Activated gamma-delta T cell treated with Interleukin-2 at 50 U/mL for 16 hours (primary cell): ENCODE measurements at places on chromosomes 16 and 17.

DNA sequence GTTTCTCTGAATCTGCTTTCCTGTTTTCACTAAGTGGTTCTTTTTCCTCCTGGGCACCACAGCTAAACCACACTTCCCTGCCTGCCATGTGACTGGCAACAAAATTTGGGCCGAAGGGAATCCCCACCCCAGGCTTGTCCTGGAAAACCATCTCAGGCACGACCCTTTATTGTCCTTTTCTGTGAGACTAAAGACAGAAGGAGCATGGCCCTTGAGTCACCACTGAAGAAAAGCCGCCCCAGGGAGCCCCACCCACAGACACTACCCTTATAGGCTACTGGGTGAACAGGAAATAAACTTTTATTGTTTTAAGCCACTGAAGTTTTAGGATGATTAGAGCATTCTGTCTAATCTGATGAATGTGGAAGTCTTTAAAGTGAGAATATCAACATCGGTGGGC is 88.6 kb upstream of the BRD7 start:
- no peak for DNase-seq

DNA sequence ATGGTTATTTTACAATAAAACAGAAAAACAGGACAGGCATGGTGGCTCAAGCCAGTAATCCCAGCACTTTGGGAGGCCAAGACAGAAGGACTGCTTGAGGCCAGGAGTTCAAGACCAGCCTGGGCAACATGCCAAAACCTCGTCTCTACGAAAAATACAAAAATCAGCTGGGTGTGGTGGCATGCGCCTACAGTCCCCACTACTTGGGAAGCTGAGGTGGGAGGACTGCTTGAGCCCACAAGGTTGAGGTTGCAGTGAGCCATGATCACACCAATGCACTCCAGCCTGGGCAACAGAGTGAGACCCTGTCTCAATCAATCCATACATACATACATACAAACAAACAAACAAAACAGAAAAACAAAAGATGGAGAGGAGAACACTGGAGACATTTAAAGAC is 45.6 kb downstream of the USP31 start:
- no peak for DNase-seq

- DNase-seq = no peak
These were observed 2.4 kb downstream of the GOSR2 start for GRCh38 chr17:46925185-46925868.

DNA sequence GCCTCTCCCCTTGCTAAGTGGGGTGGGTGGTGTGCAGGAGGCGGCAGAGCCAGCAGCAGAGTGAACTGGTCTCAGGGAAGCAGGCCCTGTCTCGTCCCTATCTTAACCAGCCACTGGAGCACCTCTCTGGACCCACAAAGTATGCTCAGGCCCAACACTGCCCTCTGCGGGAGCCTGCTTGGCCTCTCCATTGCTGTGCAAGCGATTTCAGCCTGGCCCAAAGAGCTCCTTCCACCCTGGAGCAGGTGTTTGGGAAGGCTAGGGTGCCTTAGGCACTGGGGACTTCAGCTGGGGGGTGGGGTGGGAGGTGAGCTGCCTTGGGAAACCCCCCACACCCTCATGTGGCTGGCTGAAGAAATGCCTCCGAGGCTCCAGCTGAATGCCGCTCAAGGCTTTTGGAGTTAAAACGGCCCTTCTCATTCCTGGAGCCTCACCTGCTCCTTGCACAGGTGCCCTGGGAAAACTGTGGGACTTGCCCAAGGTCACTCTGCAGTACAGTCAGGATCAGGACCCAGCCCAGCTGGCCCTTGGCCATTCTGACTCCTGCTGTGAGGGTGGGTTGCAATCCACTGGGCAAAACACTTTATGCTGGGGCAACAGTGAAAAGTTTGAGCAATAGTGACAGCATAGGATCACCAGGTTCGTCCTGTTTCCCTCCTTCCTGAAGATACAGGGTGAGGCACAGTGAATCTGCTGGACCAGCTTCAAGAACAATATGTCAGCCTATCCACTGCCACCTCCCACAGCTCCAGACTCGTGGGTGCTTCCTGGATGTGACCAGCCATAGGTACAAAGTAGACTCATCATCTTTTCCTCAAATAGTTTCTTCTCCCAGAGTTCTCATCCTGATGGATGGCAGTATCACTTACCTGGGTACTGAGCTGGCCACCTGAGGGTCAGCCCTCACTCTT is 5.9 kb upstream of the UBE2O start:
- no peak for DNase-seq

- no peak for DNase-seq
These were observed 11.7 kb downstream of the ATPAF2 start for GRCh38 chr17:18027280-18027679.

- DNase-seq = no peak
These were observed 509 bp upstream of the ATAD5 start for GRCh38 chr17:30831257-30831656.

DNA sequence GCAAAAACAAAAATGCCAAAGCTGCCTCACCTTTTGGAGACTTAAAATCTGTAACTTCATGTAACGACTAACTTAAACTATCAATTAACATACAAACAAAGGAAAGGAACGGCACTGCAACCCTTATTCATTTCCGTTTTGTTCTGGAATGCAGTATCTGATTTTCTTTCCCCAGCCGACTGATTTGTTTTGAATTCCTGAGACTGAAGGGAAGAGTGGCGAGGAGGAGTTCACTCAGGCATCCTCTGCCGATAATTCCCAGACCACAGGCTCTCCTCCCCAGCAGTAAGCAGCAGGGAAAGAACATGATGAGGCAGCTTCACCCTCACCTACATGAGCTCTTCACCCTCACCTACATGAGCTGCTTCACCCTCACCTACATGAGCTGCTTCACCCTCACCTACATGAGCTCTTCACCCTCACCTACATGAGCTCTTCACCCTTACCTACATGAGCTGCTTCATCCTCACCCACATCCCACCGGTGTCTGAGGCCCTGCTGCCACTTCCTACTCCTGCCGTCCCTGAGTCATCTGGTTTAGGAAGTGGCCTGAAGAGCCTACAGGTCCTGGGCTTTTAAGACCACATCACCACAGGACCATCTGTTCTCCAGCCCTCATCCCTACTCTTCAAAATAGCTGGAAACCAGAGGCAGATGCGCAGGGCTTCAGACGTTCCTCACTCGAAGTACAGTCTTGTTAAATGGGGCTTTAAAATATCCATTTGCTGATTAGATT is 168.0 kb upstream of the RPH3AL start:
- DNase-seq = no peak

DNA sequence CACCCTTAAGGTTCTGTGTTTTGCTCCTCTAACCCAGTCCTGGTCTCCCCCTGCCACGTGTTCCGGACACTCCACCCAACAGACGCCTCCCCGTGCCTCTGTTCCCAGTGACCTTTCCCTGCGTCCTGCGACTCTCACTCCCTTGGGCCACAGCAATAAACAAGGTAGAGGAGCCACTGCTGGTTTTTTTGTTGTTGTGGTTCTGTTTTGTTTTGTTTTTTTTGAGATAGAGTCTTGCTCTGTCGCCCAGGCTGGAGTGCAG is 3.7 kb upstream of the NPW start:
- no peak for DNase-seq

DNA sequence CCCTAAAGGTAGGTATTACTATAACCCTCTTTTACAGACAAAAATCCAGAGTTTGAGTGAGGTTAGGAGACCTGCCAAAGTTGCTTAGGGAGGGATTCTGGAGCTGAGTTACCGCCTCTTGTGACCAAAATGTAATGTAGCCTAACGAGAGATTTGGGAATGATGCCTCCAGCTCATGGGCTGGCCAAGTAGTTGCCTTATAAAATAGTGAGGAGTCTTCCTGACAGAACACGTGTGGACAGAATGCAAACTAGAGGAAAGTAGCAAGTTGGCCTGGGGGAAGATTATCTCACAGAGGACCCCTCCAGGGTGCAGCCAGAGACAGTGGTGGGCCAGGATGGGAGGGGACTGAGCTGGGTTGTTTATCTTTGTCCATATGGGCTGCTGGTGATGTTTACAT is 543.7 kb upstream of the CDH11 start:
- no peak for DNase-seq

DNA sequence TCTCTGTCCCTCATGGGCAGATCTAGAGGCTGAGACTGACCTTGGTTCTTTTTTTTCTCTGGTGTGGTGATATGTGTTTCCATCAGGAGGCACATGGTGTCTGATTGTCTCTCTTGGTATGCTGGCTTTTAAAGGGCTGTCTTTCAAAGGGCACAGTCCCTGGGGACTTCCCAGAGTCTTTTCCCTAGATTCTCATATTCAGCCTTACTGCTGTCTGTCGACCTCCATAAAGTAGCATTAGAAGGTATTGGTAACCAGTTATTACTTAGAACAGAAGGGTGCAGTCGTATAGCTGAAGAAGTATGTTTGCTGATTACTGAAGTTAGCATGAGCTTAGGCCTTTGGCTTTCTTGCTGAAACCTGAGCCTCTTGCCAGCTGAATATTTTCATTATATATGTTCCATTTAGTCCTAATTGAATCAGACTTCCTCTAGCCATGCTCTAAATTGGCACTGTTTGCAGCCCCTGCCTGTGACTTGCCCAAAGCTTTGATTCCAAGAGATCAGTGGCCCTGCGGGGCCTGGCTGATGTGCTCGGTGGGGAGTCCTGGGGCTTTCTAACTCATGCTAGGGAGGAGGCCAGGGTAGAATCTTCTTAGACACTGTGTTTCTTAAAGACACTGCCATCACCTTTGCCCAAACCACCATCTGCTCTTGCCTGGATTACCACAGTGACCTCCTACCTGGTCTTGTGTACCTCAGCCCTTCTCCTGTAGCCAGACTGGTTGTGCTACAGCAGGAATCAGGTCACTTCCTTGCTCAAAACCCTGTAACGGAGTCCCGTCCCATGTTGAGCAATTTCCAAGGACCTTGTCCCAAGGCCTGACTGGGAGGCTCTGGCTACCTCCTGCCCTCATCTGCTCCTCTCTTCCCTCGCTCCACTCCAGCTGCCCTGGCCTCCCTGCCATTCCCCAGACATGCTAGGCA is 71.5 kb downstream of the WWP2 start:
- no peak for DNase-seq

GRCh38 chr17:29740017-29740416 is 117.3 kb upstream of the CORO6 start:
- no peak for DNase-seq

DNA sequence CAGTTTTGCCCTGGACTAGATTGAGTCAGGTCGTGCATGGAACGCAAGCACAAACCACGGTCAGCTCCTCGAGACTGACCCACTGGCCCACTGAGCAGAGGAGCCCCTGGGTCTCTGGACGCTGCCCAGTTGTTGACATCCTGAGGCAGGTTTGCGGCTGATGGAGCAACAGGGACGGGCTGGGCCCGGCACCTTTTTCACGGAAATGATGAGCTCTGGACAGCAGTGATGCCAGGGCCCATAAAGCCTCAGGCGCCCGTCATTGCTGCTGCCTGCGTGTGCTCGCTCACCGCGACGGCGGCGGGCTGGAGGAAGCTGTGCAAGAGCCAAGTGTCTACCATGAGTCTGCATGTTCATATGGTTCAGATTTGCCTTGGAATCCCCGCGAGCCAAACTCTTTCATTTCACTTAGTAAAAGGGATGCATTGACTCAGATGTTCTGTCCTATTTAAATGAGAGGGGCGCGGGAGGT is 30.8 kb upstream of the CRISPLD2 start:
- no peak for DNase-seq

GRCh38 chr16:70476272-70477020 is 22.1 kb downstream of the FCSK start:
- no peak for DNase-seq

GRCh38 chr17:4427505-4427904 is 6.2 kb upstream of the SPNS3 start:
- no peak for DNase-seq

DNA sequence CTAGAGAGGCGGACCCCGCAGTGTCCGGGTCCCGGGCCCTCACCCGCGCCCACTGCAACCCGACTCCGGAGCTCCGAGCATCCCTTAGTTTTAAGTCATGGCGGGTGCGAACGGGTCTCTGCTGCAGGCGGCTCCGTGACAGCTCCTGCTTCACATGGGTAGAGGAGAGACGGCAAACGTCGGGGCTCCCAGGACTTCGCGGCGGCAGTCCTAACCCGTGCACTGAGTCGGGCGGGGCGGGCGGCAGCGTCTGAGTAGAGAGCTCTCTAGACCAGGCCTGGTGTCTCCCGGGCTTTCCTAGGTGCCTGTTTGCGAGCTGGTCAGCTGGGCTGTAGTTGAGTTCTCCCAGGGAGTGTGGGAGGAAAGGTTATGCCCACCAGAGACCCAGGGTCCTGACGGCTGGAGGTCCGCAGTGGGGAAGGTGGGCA is 345 bp downstream of the TSC2 start:
- no peak for DNase-seq

DNA sequence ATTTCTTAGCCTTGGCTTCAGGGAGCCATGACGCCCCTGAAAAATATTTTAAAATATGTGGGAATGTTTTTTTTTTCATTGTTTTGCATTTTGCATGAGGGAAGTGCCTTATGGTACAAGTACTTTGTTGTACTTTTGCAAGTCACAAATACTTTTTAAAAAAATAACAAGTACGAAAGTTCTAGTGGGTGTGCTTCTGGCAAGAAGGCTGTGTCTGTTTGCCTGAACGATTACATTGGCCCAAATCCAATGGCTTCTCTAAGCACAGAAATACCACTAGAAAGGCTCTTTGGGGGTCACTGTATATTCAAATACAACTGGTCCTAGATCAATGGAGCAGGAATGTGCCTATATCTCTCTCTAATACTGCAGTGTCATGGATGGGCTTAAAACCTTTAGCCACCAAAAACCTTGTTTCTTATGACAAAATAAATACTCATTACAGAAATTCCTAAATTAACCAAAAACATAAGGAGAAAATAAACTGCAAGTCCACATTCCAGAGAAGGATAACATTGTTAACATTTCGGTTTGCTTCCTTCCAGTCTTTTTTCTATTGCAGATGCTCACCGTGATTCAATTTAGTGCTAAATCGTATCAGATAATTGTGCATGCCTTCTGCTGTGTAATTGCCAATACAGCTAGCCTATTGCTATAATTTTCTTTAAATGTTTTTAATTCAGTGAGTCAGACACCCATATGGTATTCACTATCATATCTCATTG is 97.4 kb downstream of the VAT1L start:
- DNase-seq = no peak

GRCh38 chr17:55237268-55237667 is 27.5 kb upstream of the HLF start:
- DNase-seq = no peak

DNA sequence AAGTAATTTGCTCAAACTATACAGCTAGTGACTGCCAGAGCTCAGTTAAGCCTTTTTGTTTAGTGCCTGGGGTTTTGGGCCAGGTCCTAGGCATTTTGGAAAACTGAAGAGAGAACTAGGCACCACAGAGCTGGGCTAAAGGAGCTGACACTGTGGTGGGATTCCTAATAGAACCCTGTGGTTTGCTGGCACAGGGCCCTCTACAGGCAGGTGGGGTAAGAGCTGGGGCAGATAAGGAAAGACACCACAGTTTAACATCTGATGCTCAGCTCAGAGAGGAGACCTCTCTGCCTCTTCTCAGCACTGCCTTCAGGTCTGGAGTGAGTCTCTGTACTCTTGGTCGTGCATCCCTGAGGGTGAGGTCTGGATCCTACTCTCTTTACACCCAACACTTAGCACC is 121.2 kb downstream of the SNX11 start:
- DNase-seq = no peak
